A549 treated with Mapracorat at 1 μM for 4 hours (cell line): ENCODE measurements at places on chromosomes 6 and 20. TPM values are rescaled to one million over a fixed set of nuclear protein-coding genes. Genes with fewer than 3 reads are reported as not detected.

The GRM1 gene
- 0.01 to 0.02 TPM in 2 of 5 replicates, not detected in the others for total RNA-seq

The TMEM244 gene
- not detected in 5 replicates for total RNA-seq

The GSTA2 gene
- total RNA-seq: not detected in 5 replicates

The MAK gene
- 0.08 to 0.24 TPM (median 0.13 TPM) in 5 replicates for total RNA-seq

The MLN gene
- not detected in 5 replicates for total RNA-seq

The SPATS1 gene
- not detected in 5 replicates for total RNA-seq

The HSP90AB1 gene
- 1,081 to 1,335 TPM (median 1,155 TPM) in 5 replicates for total RNA-seq

The CRISP3 gene
- not detected in 5 replicates for total RNA-seq

The RSPO4 gene
- total RNA-seq: not detected in 5 replicates

The PPIL6 gene
- 2.5 to 3.6 TPM (median 2.9 TPM) in 5 replicates for total RNA-seq

The BCAS4 gene
- 26.5 to 34.5 TPM (median 30.7 TPM) in 5 replicates for total RNA-seq

The STMND1 gene
- total RNA-seq: not detected in 5 replicates

The RAMACL gene
- 0.07 to 0.27 TPM (median 0.12 TPM) in 5 replicates for total RNA-seq

The RNF217 gene
- 4.2 to 8.0 TPM (median 6.7 TPM) in 5 replicates for total RNA-seq

The VGLL2 gene
- total RNA-seq: not detected in 5 replicates

The SYCP2 gene
- 0.12 to 0.62 TPM (median 0.36 TPM) in 5 replicates for total RNA-seq

The POFUT1 gene
- total RNA-seq: 37.5 to 49.7 TPM (median 47.1 TPM) in 5 replicates

The MUC22 gene
- 0.03 TPM in 1 of 5 replicates, not detected in the others for total RNA-seq

The ID4 gene
- 0.71 to 1.3 TPM (median 0.85 TPM) in 5 replicates for total RNA-seq

The GNAS-AS1 gene
- total RNA-seq: not detected in 5 replicates

The SLC12A5 gene
- total RNA-seq: 13.5 to 17.2 TPM (median 14.0 TPM) in 5 replicates

The HDGFL1 gene
- not detected in 5 replicates for total RNA-seq

The GPLD1 gene
- total RNA-seq: 0.77 to 1.2 TPM (median 0.84 TPM) in 5 replicates

The TTLL9 gene
- 0.10 to 0.20 TPM (median 0.12 TPM) in 4 of 5 replicates, not detected in the other for total RNA-seq

The RAET1L gene
- total RNA-seq: 0.26 to 0.55 TPM (median 0.41 TPM) in 5 replicates

The CGA gene
- total RNA-seq: 0.19 to 0.43 TPM (median 0.29 TPM) in 5 replicates

The TENT5A gene
- 0.68 to 1.4 TPM (median 1.0 TPM) in 5 replicates for total RNA-seq

The PNLDC1 gene
- 0.10 TPM in 1 of 5 replicates, not detected in the others for total RNA-seq

The SCRT2 gene
- 0.08 TPM in 1 of 5 replicates, not detected in the others for total RNA-seq

The OTOR gene
- total RNA-seq: not detected in 5 replicates
